ENCODE measurements at places on chromosomes 13 and 19.
A peak's percentile ranks its signal among the peaks of the same experiment; 100 is the strongest.

DNA sequence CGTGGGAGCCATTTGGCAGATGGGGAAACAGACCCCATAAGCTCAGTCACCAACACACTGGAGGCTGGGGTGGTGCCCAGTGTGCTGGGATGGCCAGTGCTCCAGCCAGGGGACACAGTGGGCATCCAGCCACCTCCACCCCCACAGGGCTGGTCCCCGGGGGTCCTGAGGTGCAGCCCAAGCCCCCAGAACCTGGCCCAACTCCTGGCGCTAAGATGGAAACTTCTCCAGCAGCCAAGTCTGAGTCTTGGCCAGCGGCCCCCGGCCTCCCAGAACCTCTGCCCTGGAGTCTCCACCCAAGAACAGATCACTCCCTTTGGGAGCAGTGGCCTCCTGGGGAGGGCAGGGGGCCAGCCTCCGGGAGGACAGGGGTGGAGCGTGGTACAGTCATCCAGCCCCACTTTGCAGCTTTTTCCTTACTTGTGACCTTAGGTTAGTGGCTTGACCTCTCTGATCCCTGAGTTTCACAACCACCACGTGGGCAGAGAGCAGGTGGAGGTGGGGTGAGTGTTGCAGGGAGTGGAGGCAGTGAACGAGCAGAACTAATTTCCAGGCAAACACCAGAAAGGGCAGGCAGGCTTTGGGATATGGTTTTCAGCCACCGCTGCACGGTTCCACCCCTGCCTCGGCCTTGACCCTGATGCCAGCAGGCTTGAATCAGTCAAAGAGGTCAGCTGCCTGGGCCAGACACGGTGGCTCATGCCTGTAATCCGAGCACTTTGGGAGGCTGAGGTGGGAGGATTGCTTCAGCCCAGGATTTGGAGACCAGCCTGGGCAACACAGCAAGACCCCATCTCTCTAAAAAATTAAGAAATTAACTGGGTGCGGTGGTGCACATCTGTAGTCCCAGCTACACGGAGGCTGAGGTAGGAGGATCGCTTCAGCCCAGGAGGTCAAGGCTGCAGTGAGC lies 4.3 kb upstream of the NRTN start:
- DNase-seq, result no peak

- no peak for DNase-seq
Observed at GRCh38 chr13:70203661-70204229, 95.5 kb upstream of the KLHL1 start.

DNA sequence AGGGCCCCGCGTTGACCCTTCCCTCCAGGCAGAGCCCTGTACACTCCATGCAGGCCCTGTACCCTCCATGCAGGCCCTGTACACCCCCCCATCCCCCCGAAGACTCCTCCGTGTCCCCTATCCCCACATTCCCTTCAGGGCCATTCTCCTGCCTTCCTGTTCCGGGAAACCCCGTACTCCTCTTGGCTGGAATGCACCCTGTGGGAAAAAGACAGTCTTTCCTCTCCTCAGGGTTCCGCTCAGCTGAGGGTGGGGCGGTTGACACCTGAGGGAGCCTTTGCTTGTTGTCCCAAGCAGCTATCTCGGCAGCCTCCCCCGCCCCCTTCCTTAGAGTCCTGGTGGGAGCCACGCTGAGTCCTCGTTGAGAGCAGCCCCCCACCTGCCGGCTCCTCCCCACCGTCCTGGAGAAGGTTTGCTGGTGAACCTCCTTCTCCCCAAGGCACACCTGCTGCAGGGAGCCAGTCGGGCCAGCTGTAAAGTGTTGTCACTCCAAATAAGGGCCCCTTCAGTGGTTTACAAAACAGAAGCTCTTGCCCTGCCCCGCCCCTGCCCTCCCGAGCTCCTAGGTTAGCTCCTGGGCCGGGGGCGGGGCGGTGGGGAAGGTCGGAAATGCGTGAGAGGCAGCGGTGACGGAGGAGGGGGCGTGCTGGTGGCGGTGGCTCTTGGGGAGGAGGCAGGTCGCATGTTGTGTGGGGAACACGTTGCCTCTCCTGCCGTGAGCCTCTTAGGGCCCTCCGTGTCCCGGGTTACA lies 1.5 kb downstream of the GNA11 start:
- DNase-seq, result peak; percentile 12

DNA sequence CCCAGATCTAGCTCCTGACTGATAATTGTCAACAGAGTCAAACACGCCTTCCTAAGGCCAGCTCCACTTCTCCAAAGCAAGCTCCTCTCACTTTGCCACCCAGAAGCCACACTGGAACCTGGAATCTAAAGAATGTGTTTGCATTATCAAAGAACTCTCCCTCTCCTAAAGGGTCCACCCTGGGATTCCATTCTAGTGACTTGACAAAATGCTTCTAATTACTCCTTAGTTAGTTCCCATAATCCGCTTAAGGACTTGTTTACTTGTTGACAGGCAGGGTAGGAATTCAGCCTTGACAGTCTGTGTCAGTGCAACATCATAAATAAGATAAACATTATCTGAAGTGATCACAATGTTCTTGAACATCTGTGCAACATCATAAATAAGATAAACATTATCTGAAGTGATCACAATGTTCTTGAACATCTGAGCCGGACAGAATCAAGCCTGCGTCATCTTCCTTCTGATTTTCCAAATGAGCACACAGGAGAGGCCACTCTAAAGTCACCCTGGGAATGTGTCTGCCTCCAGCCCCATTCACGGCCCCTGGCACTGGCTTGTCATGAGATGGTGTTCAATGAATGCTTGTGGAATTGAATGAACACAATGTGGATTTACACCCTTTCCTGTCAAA lies 512.1 kb downstream of the IRS2 start:
- no peak for DNase-seq

GRCh38 chr19:38409631-38410133 lies 6.8 kb downstream of the FAM98C start:
- no peak for DNase-seq

DNA sequence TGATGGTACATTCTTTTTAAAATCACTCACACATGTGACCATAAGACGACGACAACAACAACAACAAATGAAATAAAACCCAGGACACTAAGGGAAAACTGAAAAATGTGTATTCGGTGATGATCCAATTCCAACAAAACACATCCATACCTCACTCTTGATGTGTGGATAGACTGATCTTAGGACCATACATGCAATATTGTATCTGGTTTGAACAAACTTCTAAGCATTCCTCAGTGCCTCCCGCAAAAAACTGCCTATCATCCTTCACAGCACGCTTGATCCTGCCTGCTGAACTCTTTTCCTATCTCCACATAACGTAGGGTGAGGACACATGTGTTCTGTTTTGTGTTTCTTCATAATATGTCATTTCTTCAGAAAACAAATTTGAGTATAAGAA lies 415.2 kb downstream of the KCTD12 start:
- DNase-seq, result no peak

DNA sequence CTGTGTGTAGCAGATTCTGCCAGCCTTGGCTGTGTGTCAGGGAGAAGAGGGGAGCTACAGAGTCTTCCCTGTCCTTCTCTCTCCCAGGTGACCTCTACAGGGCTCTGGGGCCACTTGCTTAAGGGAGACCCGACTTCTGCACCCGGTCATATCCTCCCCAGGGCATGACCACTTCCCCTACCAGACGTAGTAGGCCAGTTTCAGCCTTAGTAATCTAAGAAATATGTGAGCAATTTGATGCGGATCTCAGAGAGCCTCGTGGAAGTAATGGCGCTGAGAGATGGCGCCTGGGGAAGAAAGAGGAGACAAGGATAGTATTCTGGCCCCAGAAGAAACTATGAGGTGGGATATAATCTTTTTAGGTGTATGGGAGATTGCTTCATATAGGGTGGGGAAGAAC lies 41.9 kb downstream of the NFIX start:
- no peak for DNase-seq
